ENCODE measurements at places on chromosomes 5 and 9.

DNA sequence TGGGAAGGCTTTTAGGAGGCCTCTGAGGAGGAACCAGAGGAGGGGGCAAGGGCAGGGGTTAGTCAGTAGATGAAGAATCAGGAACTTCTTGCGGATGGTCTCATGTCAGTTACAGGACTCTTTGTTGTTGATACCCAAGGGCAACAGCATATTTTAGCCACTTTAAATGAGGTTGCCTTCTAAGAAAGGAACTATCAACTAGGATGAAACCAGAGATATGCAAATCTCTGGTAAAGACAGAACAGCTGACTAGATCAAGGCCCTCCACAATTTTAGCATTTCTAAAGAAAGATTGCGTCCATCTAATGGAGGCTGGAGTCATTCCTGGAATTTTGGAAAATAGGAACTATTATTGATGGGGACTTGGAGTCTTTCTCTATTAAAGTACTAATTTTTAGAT, 57.7 kb upstream of the KLF4 start:
- DNase-seq = no peak

DNA sequence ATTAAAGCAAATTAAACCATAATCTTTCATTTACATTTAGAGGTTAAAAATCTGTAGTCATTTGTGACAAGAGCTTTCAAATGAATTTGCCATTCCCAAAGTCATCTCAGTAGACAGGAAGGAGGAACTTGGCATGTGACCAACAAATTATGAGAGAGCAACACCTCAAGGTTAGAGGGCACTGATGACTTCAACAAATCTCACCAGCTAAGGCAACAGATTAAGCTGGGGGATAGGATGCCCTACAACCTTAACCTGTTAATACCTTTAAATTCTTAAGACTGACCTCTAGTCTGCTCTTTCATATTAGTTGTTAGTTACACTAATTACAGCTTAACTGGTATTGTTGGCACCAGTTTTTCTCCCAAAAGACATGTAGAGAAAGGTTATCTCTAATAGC, 18.4 kb downstream of the POU5F2 start:
- DNase-seq = peak; percentile 9

DNA sequence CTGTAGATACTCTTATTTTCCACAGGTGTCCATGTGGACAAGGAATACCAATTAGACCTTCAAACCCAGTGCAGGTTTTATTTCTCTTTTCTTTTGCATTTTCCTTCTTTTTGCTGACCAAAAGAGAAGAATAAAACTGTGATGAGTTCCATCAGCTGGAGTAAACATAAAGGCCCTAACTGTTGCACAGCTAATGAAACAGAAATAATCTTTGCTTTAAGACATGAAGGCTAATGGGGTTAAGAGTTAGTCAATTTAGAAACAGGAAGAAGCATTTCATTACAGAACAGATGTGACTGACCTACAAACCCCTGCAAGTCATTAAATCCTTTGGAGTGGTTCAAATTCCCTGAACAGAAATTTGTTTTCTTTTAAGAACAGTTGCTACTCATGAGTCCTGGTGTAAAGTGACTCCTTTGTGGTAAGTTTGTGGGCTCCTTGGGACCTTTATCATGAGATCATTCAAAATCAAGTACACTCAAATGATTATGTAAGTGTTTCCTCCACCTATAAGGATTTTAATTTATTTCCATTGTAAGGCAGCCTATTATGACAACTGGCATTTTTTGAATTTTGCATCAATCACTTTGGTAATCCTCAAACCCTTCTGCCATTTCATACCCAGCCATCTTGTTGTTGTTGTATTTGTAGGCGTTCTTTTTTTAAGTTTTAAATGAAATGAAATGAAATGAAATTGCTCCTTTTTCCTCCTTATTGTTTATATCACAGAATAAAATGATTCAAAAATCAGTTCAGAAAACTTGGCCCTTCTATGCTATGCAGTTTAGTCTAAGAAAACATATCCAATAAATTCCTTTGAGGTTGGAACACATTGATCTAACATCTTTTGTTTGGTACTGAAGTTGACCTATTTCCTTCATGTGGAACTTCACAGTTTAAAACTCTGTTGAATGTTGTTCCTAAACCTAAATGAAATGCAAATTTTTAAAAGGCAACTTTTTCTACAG, 1.3 kb downstream of the MINAR2 start:
- DNase-seq = no peak

GRCh38 chr9:27157736-27158135, 48.7 kb downstream of the TEK start:
- DNase-seq = no peak

DNA sequence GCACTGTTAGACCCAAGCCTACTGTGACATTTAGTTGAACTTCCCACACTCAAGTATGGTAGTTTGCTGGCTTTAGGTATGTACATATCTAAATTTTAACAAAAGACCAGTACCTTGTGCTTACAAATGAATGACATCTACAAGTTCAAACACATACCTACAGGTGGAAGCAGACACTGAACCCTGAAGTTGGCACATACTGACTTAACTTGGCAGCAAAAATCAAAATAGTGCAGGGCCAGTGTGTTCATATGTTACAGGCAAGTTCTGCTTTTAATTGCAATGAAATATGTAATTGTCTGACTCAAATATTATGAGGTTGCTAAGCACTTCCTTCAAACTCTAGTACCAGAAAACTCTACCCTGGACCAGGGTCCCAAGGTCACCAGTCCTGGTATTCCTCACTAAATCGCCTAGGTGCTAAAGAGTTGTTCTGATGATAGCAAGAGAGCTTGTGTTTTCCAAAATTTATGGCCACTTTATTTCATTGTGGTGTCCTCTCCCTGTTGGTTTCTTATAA, 77.4 kb downstream of the MEGF10 start:
- no peak for DNase-seq

DNA sequence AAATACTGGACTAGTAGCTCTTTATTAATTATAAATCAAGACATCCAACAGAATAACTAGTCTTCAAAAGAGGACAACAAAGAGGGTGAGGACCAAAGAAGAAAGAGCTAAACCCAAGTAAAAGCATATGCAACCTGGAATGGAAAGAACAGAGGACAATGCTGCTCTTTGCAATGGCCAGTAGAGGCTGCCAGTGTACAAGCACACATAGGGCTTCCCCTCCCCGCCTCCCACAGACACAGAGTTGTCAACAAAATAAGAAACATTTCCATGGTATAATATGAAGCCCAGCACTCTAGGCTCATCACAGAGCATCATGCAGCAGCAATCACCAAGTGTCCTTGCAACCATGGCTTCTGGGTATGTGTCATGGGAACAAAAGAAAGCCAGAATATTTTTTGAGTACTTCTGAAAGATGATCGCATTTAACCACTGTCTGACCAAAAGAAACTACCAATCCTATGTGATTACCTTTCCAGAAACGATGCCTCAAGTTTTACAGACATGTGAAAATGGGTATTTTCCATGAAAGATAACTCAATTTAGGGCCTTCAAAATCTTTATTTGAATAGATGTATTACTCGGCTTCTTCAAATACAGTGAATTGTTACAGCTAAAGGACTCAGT, 58.1 kb downstream of the RFX3 start:
- peak; percentile 65 for DNase-seq

GRCh38 chr5:135461481-135462151, 9.5 kb upstream of the TIFAB start:
- DNase-seq = no peak

- DNase-seq = no peak
These were observed 1556.8 kb downstream of the EFNA5 start for GRCh38 chr5:106113922-106114321.

GRCh38 chr5:80662108-80662507, 7.3 kb upstream of the DHFR start:
- no peak for DNase-seq

DNA sequence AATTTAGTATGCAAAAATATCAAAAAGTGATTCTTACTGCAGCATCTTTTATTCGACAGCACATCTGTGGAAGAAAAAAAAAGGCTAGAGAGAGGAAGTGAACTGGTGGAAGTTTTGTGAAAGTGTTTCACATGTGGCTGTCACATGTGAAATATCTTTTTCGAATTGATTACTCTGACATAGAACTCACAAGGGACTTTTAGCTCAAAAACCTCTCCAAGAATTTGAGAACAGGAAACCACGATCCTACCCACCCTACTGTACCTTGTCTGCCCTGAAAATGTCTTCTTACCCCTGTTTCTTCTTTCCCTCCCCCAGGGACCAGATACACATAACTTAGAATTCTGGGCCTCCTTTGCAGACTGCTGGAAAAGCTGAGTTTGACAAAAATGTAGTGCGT, 106.5 kb upstream of the PRRC1 start:
- peak; percentile 7 for DNase-seq

DNA sequence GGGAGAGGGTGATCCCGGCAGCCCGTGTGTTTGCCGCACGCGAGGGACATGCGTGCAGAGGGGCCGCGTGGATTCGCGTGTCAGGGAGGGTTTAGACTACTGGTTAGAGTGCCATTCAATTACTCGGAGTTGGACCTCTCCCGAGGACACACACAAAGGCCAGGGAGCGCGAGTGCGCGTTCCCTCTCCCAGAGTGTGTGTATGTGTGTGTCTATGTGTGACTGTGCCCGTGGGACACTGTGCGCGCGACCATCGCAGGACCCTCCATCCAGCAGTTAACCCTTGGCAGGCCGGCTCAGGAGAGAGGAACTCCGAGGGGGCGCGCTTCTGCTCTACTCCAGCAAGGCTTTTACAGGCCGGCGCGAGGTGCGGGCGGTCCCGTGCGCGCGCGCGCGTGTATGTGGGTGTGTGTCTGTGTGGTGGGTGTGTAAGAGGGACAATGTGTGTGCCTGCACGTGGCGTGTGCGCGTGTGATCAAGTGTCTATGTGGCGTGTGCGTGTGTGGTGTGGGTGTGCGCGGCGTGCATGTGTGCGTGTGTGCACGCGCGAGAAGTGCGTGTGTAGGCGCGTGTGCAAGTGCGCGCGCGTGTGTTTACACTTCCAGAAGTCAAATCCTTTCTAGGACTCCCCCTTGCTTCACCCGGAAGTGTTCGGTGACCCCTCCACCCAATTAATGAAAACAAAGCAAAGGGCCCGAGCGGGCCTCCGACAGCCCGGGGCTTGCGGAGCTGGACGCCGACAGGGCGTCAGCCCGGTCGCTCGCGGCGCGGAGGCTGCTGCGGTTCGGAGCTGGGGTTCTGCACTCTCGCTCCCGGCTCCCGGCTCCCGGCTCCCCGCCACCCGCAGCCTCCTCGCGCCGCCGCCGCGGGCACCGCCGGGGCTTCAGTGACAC, 75.3 kb upstream of the TBCA start:
- DNase-seq = peak; percentile 40

- DNase-seq = no peak
These were observed 849 bp upstream of the RGMB start for GRCh38 chr5:98772415-98773213.

DNA sequence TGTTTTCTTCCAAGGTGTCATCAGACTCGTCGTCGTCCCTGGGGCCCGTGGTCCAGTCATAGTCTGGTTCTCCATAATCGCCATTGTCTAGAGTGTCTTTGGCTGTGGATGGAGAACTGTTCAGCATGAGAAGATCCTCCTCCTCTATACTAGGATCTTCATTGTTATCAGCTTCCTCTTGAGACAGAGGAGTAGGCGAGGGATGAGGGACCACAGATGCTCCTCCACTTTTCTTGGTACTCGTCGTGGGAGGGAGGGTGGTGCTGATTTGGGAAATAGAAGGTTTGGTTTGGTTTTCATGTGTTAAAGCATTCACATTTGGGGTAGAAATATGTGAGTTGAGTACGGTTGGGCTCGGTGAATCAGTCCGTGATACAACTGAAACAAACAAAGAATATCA, 8.8 kb downstream of the C5orf15 start:
- no peak for DNase-seq

DNA sequence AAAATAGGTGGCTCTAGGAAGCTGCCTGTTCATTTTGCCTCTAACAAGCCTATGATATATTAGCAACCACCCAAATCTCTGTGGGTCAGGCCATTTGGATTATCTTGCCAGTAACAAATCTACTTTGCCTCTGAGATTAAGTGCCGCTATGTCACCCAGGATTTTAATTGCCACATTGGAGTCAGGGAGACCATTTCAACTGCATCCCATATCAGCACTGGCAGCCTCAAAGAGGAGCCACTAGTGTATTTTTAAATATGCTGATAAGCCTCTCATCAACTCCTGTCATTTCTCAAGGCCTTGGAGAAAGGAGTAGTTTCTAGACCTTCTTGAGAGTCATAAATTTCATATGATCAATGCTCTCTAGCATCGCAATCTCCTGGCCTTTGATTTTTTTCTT, 12.1 kb upstream of the ADAMTS19 start:
- DNase-seq = no peak

GRCh38 chr5:173278641-173279040, 43.6 kb upstream of the NKX2-5 start:
- DNase-seq = no peak

DNA sequence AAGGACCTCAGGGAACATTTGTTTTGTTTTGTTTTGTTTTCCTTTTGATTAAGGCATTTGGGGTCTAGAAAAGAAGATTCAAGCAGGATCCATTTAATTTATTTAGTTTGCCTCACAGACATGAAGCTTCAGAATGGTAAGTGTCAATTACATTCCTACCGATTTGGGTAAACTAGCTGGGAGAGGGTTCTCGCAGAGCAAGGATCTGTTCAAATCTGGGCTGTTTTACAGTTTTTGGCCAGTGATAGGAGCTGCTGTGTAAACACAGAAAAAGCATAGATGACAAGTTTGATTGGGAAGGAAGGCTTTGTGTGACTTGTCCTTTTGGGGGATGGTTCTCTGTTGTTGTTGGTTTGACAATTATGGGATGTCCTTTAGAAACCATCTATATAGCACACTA, 470.3 kb upstream of the WWC1 start:
- peak; percentile 65 for DNase-seq

GRCh38 chr9:38316166-38316780, 76.2 kb upstream of the ALDH1B1 start:
- no peak for DNase-seq

Measured in fibroblast of skin of right quadriceps (primary cell).